ENCODE measurements at places on chromosomes 5 and 9. TPM values are rescaled to one million over a fixed set of nuclear protein-coding genes. Genes with fewer than 3 reads are reported as not detected.

DNA sequence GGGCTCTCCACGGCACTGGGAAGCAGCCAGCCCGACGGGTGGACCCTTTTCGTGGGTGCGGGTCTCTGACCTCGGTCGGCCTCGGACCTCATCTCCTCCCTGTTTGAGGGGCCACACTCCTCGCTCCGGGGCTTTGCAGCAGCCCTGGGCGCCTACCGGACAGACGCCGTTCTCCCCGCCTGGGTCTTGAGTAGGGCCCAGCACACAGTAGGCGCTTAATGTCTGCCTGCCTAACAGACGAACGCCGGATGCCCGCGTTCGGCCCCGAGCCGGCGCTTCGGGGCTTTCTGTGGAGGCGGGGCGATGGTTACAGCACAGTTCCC, 842 bp upstream of the GTF3C5 start:
- DNase-seq: no peak

DNA sequence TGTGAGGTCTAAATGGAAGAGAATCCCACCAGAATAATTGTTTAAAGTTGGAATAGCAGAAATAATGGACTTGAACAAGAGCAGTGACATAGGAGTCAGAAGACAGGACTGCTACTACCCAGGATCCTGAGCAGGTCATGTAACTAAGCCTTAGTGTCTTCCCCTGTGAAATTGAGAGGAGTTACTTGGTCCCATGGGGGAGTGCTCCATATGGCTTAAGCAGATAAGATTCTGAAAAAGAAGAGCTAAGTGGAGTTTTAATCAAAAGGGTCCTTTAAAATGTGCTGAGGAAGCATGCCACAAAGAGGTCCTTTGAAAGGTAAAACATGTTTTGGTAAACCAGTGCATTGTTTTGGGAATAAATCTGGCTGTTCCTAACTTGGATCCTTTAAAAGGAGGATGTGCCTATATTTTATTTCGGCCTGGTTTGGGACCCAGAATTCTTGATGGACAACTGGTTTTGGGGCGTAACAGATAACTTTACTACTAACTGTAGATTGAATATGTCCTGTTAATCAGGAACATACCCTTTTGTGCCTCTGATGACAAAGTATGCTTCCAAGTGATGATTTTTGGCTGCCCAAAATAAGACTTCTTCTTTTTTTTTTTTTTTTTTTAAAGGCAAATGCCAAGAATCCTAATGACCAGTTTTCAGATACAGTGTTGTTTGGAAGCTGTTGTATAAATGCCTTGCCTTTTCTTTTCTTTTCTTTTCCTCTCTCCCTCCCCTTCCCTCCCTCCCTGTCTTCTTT, 5.7 kb downstream of the RCL1 start:
- no peak for DNase-seq

GRCh38 chr9:127981559-127982121, 851 bp upstream of the EEIG1 start:
- DNase-seq: no peak

MGAT4B gene
- total RNA-seq: 125 TPM

PCDHGC4 gene
- total RNA-seq: 2.0 TPM

BNIP1 gene
- total RNA-seq: 15.2 TPM

- no peak for DNase-seq
Observed at GRCh38 chr9:111943746-111944145, 47.1 kb downstream of the UGCG start.

- no peak for DNase-seq
Observed at GRCh38 chr5:91159647-91160046, 223.5 kb downstream of the ARRDC3 start.

DNA sequence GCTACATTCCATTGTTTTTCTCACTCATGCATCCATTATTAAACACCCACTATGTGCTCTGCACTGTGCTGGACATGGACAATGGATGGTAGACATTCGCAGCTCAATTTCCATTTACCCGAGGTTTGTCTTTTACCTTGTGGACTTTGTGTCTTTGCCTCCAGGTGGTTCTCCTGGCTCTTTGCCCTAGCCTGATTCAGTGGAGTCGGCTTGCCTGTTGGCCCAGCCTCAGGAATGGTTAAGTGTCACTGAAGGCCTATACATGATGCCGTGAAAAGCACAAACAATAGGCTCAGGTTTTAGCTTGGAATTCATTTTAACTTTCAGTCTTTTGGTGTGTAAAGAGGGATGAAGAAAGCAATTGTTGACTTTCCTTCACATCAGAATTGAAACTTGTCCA, 16.5 kb upstream of the DMRT3 start:
- no peak for DNase-seq

- DNase-seq: peak; percentile 36
Observed at GRCh38 chr9:89993678-89994630, 389.1 kb downstream of the GADD45G start.

- DNase-seq: no peak
Observed at GRCh38 chr9:78502566-78502965, 205.6 kb downstream of the PSAT1 start.

GRCh38 chr5:137825165-137825564, 42.5 kb upstream of the MYOT start:
- no peak for DNase-seq

GRCh38 chr9:70602321-70603019, 188.0 kb upstream of the KLF9 start:
- peak; percentile 84 for DNase-seq

DNA sequence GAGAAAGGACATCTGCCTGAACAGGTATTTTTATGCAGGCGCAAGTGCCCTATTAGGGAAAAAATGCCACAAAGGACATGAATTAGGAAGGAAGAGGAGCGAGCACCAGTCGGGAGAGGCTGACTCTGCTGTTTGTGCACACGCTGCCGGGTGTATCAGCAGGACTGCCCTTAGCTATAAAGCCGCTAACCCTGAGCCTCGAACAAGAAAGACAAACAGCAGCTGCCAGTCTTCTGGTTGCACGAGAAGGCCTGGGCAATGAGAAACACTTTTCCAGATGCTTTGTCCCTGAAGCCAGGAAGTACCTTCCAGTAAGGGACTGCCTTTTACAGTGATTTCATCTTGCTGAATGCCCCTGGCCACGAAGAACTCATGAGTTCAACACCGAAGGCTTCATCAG, 12.6 kb downstream of the QSOX2 start:
- DNase-seq: no peak

DNA sequence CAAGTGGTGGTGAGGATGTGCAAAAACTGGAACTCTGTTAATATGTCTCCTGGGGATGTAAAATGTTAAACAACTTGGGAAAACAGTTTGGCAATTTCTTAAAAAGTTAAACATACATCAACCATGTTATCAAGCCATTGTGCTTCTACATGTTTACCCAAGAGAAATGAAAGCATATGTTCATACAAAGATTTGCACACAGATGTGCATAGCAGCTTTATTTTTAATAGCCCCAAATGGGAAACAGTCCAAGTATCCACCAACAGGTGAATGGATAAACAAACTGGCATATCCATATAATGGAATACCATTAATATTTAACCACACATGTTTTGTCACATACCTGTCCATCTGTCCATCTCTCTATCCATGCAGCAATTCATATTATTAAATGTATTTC, 6.2 kb downstream of the VPS13A start:
- no peak for DNase-seq

RGS7BP gene
- total RNA-seq: not detected

GRCh38 chr5:11452852-11453251, 451.4 kb downstream of the CTNND2 start:
- peak; percentile 9 for DNase-seq

DNA sequence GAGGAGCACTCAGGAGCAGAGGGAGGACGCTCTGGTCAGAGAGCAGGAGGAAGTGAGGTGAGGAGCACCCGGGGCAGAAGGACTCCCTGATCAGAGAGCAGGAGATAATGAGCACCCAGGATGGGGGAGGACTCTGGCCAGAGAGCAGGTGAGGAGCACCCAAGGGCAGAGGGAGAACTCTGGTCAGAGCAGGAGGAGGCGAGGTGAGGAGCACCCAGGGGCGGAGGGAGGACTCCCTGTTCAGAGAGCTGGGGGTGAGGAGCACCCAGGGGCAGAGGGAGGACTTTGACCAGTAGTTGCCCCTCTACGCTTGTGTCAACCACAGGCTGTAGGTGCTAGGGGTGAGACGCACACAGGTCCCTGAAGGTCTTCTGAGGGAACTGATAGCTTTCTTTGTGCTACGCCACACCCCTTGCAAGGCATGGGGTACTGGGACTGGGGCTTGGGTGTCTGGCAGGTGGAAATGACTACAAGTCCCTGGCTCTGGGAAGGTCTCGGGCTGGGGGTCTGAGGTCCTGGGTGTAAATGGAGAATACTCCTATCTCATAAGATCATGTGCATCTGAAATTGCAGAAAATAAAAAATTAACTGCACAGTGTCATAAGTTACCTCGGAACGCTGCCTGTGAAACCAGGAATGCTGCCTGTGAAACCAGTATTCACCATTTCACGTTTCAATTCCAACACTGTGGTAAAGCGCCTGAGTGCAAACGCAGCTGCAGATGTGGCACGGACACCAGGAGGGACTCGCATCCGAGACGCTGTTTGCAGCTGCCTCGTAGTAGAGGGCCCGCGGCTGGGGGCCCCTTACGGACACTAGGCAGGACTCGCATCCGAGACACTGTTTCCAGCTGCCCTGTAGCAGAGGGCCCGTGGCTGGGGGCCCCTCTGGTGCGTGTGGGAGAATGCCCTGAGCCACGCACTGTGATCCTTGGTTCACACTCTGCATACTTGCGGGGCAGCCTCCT, 27.0 kb upstream of the SLC6A3 start:
- DNase-seq: no peak

DNA sequence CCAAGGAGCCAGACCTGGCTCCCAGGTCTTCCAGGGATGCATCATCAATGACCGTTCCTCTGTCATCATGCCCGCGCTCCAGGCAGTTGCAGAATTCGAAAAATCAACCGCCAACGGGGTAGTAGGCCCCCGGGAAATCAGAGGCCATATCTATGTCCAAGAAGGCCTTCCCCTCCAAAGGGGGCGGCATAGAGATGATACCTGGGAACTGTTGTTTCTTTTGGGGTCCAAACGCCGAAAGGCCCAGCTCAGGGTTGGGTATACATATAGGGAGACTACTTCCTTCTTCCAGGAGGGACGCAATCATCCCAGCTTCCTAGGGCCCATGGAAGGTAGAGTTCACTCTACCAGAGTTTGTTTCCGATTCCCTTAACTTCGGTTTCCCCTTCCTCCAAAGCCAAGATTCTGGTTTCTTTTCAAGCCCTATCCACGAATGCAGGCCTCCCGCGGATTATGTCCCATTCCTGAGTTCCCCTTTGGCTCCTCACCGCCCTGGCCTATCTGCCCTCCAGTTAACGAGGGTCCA, 754 bp downstream of the DCAF12 start:
- DNase-seq: peak; percentile 11
